ENCODE measurements at places on chromosomes 3 and 15.

DNA sequence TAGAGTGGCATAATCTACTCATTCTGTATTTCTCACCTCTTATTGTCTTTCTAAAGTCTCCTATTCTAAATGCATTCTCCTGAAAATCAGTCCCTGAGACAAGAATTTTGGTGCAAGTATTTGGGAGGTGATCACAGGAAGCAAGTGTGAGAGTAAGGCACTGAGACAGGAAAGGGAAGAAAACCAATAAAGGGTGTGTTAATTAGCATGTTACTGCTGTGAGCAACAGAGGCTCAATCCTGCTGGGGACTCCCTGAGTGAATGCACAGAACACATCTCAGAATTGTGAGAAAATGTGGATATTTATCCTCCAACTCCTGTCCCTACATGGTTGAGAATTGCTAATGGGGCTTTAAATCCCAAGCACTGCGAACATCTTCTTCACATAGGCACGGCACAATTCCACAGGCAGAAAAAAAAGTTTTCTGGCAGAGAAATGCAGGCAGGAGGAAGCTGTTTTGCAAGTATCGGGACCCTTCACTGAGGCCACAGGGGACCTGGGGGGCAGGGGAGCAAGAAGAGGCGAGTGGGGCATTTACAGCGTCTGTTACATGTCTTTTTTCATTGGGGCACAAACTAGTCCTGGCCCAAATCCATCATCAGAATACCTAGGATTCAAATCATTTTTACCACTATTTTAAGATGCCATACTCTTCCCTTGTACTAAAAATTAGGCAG lies 27.2 kb upstream of the STT3B start:
- DNase-seq = no peak

DNA sequence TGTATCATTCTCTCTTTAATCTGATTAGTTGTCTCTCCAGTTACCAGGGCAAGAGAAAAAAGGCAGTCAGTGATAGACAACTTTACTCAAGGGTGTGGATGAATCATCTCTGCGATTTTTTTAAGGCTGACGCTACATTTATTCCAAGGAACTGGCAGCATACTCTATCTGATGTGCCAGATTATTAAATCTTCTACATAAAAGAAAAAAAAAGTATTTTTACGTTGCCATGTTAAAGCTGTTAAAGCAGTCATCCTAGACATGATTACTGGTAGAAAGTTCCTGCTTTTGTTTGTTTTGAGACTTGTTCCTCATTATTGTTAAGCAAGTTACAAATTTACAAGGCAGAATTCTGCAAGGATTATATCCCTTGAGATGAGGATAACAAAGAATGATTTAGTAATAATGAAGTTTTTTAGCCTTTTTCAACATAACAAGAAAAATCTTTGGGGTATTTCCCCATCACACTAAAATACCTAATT lies 121.7 kb downstream of the CBLB start:
- no peak for DNase-seq

DNA sequence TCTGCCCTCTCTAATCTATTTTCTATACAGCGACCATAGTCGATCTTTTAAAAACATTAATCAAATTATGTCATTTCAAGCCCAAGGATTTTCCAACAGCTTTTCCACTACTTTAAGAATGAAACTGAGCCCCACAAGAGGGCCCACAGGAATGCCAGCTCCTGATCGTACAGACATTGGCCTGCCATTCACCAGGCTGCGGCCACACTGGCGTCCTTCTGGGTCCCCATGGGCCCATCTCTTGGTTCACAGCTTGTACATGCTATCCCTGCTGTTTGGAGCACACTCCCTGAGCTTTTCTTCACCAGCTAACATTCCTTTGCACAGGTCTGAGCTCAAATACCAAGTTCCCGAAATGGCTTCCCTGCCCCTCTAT lies 149.6 kb downstream of the MYLK start:
- DNase-seq = no peak

DNA sequence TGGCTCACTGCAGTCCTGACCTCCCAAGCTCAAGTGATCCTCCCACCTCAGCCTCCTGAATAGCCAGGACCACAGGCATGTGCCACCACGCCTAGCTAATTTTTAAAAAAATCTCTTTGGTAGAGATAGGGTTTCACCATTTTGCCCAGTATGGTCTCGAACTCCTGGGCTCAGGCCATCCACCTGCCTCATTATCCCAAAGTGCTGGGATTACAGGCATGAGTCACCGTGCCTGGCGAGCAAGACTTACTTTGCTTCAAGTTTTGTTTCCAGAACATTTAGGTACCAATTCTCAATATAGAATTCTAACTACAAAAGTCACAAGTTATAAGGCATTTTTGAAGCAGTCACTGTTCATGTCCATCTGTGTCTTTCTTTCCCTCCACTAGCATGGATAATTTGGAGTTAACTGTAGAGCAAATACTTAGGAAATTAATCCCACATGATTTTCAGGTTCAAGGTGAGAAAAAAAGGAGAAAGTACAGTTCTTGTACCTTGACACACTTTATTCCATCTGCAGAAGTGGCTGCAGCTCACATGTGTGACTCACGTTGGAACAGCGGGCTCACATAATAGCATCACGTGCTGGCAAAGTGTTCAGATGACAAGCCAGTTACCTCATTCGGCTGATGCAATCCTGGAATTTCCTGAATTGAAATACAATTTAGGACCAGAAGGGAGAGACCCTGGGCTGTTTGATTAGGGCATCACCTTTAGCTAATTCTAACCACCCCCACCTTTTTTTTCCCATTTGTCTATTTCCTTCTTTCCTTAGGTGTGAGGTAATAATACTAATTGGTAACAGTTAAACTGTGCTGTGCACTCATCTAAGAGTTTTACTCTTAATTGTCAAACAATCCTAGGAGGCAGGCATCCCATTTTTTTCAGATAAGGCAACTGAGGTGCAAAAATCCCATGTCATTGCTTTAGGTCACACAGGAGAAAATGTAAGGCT lies 46.9 kb upstream of the NEDD4 start:
- no peak for DNase-seq
